A549 treated with Hydrocortisone at 1 μM for 4 hours (cell line): ENCODE measurements at places on chromosomes 13 and 19. TPM values are rescaled to one million over a fixed set of nuclear protein-coding genes. Genes with fewer than 3 reads are reported as not detected.

The PRR19 gene
- total RNA-seq = 3.3 to 4.2 TPM (median 3.7 TPM) in 5 replicates

The ZNF471 gene
- total RNA-seq = 0.02 to 0.13 TPM (median 0.03 TPM) in 5 replicates

The THSD1 gene
- 5.2 to 6.7 TPM (median 6.1 TPM) in 5 replicates for total RNA-seq

The POU2F2 gene
- 0.33 to 0.80 TPM (median 0.70 TPM) in 5 replicates for total RNA-seq

The CYSLTR2 gene
- not detected in 5 replicates for total RNA-seq

The IZUMO2 gene
- total RNA-seq = not detected in 5 replicates

The STXBP2 gene
- 35.0 to 43.8 TPM (median 39.3 TPM) in 5 replicates for total RNA-seq

The CDX2 gene
- total RNA-seq = 0.35 to 1.2 TPM (median 0.80 TPM) in 5 replicates

The TNFSF9 gene
- 2.3 to 4.8 TPM (median 4.5 TPM) in 5 replicates for total RNA-seq

The SIGLEC7 gene
- not detected in 5 replicates for total RNA-seq

The NLRP7 gene
- total RNA-seq = 0.05 to 0.08 TPM in 2 of 5 replicates, not detected in the others

The OR4F17 gene
- total RNA-seq = not detected in 5 replicates

The TMEM150B gene
- total RNA-seq = 0.20 TPM in 1 of 5 replicates, not detected in the others

The ZNF433 gene
- not detected in 5 replicates for total RNA-seq

The TEX29 gene
- 0.17 to 0.32 TPM (median 0.18 TPM) in 3 of 5 replicates, not detected in the others for total RNA-seq

The ZNF57 gene
- total RNA-seq = 3.1 to 3.6 TPM (median 3.3 TPM) in 5 replicates

The LRRC63 gene
- total RNA-seq = 0.08 TPM in 1 of 5 replicates, not detected in the others
